ENCODE measurements at places on chromosomes 1 and 21. TPM values are rescaled to one million over a fixed set of nuclear protein-coding genes. Genes with fewer than 3 reads are reported as not detected.

The SPRR5 gene
- total RNA-seq: not detected

The IFNLR1 gene
- total RNA-seq: 9.0 TPM

DNA sequence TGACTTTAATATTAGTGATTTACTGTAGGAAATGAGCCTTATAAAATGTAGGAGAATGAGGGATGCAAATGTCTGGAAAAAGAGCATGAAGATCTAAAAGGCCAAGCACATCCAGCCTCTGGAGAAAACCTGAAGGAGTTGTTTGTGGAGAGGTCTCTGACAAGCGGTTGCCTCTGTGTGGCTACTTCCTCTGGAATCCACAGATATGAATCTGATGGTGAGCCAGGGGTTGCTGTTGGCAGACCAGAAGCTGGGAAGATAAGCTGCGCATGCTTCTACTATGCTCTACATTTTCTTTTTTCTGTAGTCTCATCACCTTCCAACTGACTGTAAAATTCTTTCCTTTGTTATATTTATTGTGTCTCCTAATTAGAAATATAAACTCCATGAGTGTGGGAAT, 248.6 kb downstream of the OLFM3 start:
- no peak for DNase-seq

DNA sequence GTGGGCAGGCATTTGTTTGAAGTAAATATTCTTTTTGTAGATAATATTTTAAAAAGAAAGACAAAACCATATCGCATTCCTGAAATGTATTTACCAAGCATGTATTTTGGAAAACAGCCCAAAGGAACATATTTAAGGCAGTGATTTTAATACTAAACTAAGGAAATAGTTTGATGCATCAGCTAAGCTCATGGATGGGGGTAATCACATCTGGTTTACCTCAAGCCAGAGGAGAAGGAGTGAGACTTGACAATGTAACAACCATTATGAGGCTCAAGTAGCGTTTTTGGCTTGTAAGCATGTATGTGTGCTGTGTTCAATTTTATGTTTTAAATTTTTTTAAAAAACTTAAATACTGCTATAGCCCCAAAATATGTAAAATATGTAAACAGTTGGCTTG, 390.5 kb downstream of the DISC1 start:
- peak; percentile 47 for DNase-seq

The C1orf115 gene
- 19.0 TPM for total RNA-seq
